Activated CD8-positive, alpha-beta T cell treated with anti-CD3 and anti-CD28 coated beads for 36 hours (primary cell): ENCODE measurements at places on chromosomes 2 and 18. TPM values are rescaled to one million over a fixed set of nuclear protein-coding genes. Genes with fewer than 3 reads are reported as not detected.

DNA sequence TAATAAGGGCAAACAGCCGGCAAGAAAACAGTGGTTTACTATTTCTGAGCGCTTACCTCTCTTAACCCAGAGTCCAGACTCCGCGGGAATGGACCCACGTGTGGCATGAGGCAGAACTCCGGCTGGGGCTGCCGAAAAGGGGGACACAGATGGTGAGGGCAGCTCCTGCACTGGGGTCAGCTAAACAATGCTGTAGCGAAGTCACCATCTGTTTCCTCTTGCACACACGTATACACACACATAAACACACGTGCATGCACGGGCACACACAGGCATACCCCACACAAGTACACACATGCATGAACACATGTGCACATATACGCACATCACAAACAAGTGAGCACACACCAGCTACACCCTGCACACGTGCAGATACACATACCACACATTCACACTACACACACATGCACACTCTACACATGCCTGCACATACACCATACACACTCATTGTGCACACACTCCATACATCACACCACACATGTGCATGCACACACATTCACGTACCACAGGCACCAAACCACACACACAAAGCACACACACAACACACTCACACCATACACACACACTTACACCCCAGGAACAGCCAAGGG lies 105.9 kb upstream of the ID2 start:
- no peak for DNase-seq
- H3K4me3 ChIP-seq: peak overlapping the region; percentile 29
- H3K27me3 ChIP-seq: peaks cover 6% of the 10 kb centered on the region
- no peaks in the 10 kb centered on the region for H3K36me3 ChIP-seq
- peak overlapping the region; percentile 39 for H3K27ac ChIP-seq
- peaks cover 43% of the 10 kb centered on the region for H3K4me1 ChIP-seq

- no peak for DNase-seq
- H3K36me3 ChIP-seq: no peaks in the 10 kb centered on the region
- H3K4me3 ChIP-seq: peak overlapping the region; percentile 63
- H3K4me1 ChIP-seq: peaks cover 24% of the 10 kb centered on the region
- H3K27ac ChIP-seq: peak overlapping the region; percentile 87
Observed at GRCh38 chr2:44087714-44088092, 81.0 kb upstream of the PPM1B start.

- H3K36me3 ChIP-seq: peaks cover 24% of the 10 kb centered on the region
- peak overlapping the region; percentile 95 for H3K4me3 ChIP-seq
- peaks cover 35% of the 10 kb centered on the region for H3K4me1 ChIP-seq
- H3K27ac ChIP-seq: peak overlapping the region; percentile 74
- DNase-seq: peak; percentile 90
- H3K27me3 ChIP-seq: peaks cover 31% of the 10 kb centered on the region
Observed at GRCh38 chr2:8678731-8679566, 2.9 kb upstream of the ID2 start.

- H3K27ac ChIP-seq: no peak overlapping the region
- DNase-seq: no peak
- no peaks in the 10 kb centered on the region for H3K27me3 ChIP-seq
- peaks cover 27% of the 10 kb centered on the region for H3K36me3 ChIP-seq
Observed at GRCh38 chr2:121345887-121346286, 60.9 kb upstream of the TFCP2L1 start.

DNA sequence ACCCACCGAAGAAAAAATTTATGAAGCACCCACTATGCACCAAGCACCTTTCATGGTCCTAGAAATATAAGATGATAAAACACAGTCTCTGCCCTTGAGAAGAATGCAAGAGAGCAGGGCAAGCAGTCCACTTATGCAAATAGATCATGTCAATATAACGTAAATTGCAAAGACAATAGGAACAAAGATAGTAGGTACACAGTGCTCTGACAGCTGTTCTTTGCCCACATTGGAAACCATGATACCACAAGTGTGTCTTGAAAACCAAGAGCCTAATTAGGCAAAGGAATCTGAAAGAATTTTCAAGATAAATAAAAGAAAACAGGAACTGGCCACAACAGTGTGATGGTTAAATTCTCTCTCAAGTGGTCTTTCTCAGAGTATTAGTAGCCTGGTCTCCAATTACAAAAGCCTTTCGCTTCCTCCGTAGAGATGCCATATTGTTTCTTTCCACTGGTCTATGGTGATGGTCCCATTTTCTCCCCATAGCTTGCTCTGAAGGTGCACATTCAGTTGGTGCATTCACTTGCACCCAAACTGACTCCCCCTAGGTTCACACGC lies 108.5 kb downstream of the VWC2L start:
- DNase-seq: no peak
- H3K4me1 ChIP-seq: no peaks in the 10 kb centered on the region
- H3K4me3 ChIP-seq: no peak overlapping the region
- no peak overlapping the region for H3K27ac ChIP-seq
- no peaks in the 10 kb centered on the region for H3K27me3 ChIP-seq

DNA sequence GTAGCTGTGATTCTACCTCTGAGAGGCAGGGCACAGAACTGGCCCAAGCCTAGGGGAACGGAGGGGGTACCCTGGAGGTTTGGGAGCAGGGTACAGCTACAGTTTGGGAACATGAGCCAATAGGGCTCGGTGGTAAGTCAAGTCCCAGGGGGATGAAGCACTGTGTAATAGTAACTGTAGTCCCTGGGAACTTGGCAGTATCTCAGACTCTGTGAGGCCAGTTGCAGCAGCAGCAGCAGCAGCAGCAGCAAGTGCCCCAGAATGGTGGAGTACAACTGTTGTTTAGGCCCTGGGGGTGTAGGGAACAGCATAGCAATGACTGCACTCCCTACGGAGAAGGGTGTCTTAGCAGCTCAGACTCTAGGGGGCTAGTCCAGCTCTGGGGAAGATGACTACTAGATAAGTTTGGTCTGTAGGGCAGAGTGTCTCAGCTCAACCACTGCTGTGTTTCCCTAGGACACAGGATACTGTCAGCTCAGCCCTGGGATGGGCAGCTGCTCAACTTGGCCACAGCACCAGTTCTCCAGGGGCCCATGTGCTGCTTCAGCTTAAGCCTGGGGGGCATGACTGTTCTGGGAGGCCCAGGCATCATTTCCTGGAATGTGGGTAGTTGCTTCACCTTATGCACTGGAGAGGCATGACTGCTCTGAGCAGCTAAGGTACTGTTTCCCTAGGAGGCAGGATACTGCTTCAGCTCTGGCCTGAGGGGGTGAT lies 20.5 kb downstream of the CARF start:
- H3K27me3 ChIP-seq: no peaks in the 10 kb centered on the region
- DNase-seq: no peak
- no peak overlapping the region for H3K4me3 ChIP-seq
- H3K36me3 ChIP-seq: peaks cover 18% of the 10 kb centered on the region
- no peak overlapping the region for H3K27ac ChIP-seq

DNA sequence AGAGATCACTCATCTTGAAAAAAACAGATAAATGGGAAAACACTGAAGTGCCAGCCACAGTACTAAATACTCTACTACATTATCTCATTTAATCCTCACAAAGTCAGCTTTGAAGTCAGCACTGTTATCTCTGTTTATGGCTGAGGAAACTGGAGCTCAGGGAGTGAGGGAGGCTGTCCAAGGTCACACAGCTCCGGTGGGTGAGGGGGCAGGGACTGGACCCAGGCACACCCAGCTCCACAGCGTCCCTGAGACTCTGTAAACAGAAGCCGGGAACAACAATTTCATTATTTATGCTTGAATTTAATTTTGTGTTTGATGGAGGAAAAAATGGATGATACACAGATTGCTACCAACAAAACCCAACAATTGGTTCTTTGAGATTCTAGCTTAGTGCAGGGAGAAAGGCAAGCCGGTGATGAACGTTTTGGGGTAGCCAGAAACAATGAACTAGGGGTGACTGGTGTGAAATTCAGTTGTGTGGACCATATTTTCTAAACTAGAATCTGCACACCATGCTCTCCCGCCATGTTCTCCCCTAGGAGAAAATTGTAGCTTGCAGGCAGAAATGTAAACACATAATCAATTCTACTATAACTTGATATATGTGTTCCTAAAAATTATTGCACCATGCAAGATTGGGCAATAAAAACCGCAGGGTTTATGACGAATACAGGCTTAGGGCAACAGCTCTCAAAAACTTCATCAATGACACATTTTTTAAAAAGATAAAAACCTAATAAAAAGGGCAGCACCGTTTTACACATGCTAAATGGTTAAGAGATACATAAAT lies at the start of gene GREB1:
TSS of gene GREB1 (plus strand) at position 768 of the 793 bp plus-strand sequence. CDS start 22,570 bp downstream, outside the sequence.
- no peak for DNase-seq
- no peaks in the 10 kb centered on the region for H3K4me1 ChIP-seq
- no peak within 1 kb of the TSS for H3K27ac ChIP-seq
- peaks cover 31% of the 10 kb centered on the region for H3K27me3 ChIP-seq
- H3K4me3 ChIP-seq: no peak within 1 kb of the TSS

GRCh38 chr2:210955591-210955990 lies 399.2 kb downstream of the CPS1 start:
- H3K27me3 ChIP-seq: no peaks in the 10 kb centered on the region
- no peaks in the 10 kb centered on the region for H3K4me1 ChIP-seq

DNA sequence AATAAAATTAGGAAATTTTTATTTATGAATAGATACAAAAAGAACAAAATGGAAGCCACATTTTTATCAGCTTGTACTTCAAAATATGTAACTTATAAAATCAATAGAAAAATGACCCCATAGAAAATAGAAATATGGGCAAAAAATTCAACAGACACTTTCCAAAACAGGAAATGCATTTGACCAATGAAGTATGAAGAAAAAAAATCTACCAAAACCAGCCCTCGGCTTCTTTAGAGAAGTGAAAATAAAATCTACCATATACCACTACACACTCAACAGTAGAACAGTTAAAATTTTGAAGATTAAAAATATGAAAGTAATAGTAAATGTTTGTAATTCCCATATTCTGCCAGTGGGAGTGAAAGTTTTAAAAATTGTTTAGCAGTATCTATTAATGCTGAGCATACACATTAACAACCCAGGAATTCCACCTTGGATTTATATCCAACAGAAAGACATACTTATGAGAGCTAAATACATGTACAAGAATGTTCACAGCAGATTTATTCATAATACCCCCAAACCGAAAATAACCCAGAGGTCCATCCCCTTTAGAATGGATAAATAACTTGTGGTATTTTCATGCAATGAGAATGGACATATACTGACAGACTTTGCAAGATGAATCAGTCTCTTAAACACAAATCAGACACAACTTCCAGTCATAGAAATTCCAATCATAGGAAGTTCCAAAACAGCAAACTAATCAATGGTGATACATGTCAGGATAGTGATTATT lies 318.0 kb downstream of the FIGN start:
- H3K27ac ChIP-seq: no peak overlapping the region
- no peak overlapping the region for H3K4me3 ChIP-seq
- H3K4me1 ChIP-seq: no peaks in the 10 kb centered on the region
- DNase-seq: no peak
- no peaks in the 10 kb centered on the region for H3K27me3 ChIP-seq
- no peaks in the 10 kb centered on the region for H3K36me3 ChIP-seq

DNA sequence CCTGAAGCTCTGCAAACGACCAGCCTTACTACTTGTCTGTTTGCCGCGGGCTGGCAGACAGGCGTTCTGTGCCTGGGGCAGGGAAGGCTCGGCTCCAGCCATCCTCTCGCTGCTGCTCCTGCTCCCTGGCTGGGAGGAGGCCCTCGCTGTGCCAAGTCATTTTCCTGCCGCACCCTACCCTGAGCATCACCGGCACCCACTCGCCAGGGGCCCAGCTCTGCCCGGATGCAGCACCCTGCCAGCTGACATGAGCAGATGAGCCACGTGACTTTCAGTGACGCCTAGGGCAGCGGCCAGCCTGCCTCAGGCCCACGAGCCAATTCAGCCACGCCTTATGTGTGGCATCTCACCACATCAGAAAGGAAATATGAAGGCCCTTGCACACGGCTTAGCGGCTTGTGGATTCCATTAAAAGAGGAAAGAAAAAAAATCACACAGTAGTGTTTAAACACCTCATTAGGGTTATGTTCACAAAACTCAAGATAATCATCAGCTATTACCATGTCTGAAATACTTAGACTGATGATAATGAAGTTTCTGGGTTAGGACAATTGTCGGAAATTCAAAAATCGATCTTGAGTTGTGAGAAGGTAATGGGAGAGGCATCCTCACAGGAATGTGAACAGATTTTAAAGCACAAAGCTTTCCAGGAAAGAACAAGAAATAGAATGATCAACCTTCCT lies 250.5 kb downstream of the TWIST2 start:
- no peak overlapping the region for H3K27ac ChIP-seq
- no peak overlapping the region for H3K4me3 ChIP-seq
- H3K36me3 ChIP-seq: peaks cover 3% of the 10 kb centered on the region
- DNase-seq: no peak
- H3K4me1 ChIP-seq: no peaks in the 10 kb centered on the region
- no peaks in the 10 kb centered on the region for H3K27me3 ChIP-seq

DNA sequence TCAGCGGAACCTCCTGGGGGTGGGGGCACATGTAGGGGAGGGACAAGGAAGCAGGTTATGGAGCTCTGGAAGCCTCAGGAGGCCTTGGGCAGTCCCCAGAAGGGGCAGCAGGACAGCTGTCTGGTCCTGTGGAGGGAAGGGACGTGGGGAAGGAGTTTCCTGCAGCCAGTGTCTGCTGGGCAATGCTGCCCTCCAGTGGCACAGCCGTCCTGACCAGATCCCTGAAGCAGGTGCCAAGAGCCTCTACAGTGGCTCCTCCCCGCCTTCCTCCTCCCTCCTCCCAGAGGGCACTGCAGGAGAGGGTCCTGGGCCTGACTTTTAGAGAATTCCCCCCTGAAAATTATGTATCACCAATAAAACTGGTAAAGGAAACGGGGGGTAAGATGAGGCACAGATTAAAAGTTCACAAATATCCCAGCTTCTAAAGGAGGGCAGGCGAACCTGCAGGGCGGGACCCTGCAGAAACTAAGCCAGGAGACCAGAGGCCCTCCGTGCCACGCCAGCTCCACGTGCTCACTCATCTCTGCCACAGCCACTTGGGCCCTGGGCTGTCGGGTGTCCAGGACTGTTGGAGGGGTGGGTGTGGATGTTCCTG lies 258.5 kb downstream of the TWIST2 start:
- H3K4me1 ChIP-seq: no peaks in the 10 kb centered on the region
- H3K36me3 ChIP-seq: peaks cover 5% of the 10 kb centered on the region
- H3K4me3 ChIP-seq: no peak overlapping the region
- peak; percentile 42 for DNase-seq

DNA sequence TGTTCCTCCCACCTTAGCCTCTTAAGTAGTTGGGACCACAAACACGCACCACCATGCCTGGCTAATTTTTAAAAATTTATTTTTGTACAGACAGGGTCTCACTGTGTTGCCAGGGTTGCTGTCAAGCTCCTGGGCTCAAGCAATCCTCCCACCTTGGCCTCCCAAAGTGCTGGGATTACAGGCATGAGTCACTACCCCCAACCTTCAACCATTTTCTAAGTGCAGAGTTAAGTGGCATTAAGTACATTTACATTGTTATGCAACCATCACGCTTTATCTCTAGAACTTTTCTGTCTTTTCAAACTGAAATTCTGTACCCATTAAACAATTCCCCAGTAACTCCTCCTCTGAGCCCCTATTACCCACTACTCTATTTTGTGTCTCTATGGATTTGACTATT lies 45.9 kb upstream of the AFF3 start:
- no peak for DNase-seq
- H3K27ac ChIP-seq: no peak overlapping the region
- H3K4me1 ChIP-seq: no peaks in the 10 kb centered on the region

- peaks cover 16% of the 10 kb centered on the region for H3K36me3 ChIP-seq
- no peaks in the 10 kb centered on the region for H3K27me3 ChIP-seq
- DNase-seq: no peak
- peaks cover 53% of the 10 kb centered on the region for H3K4me1 ChIP-seq
- no peak overlapping the region for H3K27ac ChIP-seq
Observed at GRCh38 chr2:29117636-29118303, 2.6 kb downstream of the CLIP4 start.

CSRNP3 gene
- not detected for total RNA-seq

ABCG8 gene
- not detected for total RNA-seq

TMEM178A gene
- total RNA-seq: 0.23 TPM

DOCK10 gene
- total RNA-seq: 198 TPM

REG3A gene
- total RNA-seq: not detected

FLACC1 gene
- total RNA-seq: 0.76 TPM
